Dermis blood vessel endothelial cell (primary cell): ENCODE measurements at places on chromosomes 5 and 9. TPM values are rescaled to one million over a fixed set of nuclear protein-coding genes. Genes with fewer than 3 reads are reported as not detected.

The FAM221B gene
- total RNA-seq: not detected in 2 replicates

The SEMA4D gene
- 2.9 and 8.1 TPM in 2 replicates for total RNA-seq

The TMEM215 gene
- not detected in 2 replicates for total RNA-seq

The GRAMD2B gene
- 7.3 and 13.9 TPM in 2 replicates for total RNA-seq

The MBLAC2 gene
- 5.6 and 6.3 TPM in 2 replicates for total RNA-seq

The ANKRD34B gene
- total RNA-seq: not detected in 2 replicates
